Colonic mucosa (tissue), 4 donors: ENCODE measurements at places on chromosomes 2 and 18. TPM values are rescaled to one million over a fixed set of nuclear protein-coding genes. Genes with fewer than 3 reads are reported as not detected.
A peak's percentile ranks its signal among the peaks of the same experiment; 100 is the strongest.

The SKOR2 gene
- total RNA-seq = not detected

The IL1RL2 gene
- 2.8 TPM for total RNA-seq

The SOCS6 gene
- total RNA-seq = 34.2 TPM

The IL36B gene
- total RNA-seq = not detected

GRCh38 chr18:37355772-37356171 is 209.8 kb downstream of the CELF4 start:
- no peak overlapping the region for H3K27ac ChIP-seq
- no peaks in the 10 kb centered on the region for H3K36me3 ChIP-seq
- no peaks in the 10 kb centered on the region for H3K27me3 ChIP-seq
- no peaks in the 10 kb centered on the region for H3K4me1 ChIP-seq
- DNase-seq = no peak

DNA sequence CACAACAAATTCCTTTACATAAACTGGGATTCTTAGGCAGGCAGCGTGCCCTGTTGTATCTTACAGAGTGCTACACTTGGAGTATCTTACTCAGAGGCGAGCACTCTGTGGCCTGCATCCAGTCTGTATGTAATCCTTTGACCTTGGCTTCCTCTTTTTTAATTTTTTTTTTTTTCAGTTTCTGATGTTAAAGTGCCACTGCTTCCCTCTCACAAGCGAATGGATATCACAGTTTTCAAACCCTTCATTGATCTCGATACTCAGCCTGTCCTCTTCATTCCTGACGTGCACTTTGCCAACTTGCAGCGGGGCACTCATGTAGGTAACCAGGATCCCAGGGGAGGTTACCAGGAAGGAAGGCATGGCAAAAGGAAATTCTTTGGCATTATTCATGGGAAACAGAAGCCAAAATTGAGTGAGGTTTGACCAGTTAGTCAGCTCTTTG is 40.4 kb downstream of the GRHL1 start:
- no peak overlapping the region for H3K4me3 ChIP-seq
- no peaks in the 10 kb centered on the region for H3K36me3 ChIP-seq
- H3K27me3 ChIP-seq = no peaks in the 10 kb centered on the region

DNA sequence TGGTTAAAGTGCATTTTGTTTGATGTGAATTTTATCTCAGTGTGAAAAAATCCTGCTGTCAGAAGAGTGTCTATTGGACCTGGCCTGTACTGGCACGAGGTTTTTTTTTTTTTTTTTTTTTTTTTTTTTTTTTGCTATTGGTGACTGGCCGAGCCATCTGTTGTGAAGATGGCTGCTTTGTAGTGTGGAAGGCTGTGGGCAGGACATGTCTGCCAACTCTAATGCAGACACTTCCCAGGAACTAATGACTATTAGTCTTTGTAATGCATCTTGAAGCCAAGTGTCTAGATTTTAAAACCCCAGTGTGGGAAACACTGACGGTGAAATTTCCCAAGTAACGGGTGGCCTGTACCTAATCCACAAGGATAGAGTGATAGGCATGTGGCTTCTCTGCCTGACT is 34.3 kb downstream of the ZAP70 start:
- H3K27me3 ChIP-seq = no peaks in the 10 kb centered on the region
- no peaks in the 10 kb centered on the region for H3K4me1 ChIP-seq
- H3K27ac ChIP-seq = no peak overlapping the region

DNA sequence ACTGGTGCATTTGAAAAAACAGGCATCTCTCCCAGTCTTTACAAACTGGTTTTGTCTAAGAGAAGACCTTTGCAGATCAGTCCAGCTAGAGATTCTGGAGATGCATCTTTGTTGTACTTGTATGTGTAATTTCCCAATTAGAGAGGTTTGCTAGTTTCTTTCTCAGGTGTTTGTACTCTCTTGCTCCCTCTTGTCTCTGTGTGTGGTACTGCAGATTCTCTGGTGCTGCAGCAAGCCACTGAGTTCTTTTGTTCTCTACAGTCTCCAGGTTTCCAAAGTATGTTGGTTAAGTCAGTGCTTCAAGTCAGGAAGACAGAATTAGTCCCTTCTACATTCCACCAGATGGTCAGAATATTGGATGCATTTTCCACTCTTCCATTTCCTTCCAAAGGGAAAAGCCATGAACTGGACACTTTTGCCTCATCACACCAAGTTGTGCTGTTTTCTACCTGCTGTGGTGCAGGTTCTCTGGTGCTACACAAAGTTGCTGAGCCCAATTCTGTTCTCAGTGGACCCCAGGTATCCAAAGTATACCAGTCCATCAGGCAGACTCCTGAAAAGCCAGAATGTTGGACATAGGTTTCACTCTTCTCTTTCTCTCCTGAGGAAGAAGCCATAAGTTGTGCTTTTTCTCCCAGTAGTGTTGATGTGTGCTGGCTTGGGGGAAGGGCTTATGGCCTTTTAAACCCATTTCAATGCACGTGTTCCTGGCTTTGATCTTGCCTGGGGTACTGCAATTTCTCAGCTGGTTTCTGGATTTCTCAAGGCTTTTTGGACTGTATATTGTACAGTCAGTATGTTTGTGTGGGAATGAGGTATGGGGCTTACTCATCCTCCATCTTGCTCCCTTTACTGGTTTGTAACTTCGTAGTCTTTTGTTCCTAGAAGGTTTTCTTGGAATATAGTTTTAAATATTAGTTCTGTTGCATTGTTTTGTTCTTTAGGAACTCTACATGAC is 29.8 kb downstream of the EPC2 start:
- no peaks in the 10 kb centered on the region for H3K36me3 ChIP-seq
- H3K4me1 ChIP-seq = no peaks in the 10 kb centered on the region
- H3K27ac ChIP-seq = no peak overlapping the region
- H3K27me3 ChIP-seq = no peaks in the 10 kb centered on the region
- DNase-seq = peak; percentile 31

DNA sequence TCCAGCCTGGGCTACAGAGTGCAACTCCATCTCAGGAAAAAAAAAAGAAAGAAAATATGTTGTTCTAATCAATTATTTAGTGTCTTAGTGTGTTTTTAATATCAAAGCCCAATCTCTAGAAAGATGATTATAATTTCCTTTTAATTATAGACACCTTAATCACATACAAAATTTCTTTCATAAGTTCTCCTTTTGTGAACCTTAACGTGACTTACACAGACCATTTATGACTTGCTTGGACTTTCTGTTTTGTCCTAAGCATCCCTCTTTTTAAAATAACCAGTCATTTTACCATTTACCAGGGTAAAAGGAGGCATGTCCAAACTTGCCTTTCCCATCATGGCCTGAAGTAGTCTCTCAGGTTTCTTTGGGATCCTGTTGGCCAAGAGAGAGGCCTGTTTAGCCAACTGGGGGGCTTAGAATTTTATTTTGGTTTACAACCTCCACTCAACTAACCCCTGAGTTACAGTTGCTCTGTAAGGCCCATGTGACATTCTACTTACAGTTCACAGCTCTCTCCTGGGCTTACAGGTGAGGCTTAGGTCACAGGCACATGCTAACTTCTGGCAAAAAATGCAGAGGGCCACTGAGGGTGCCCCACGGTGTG is 23.9 kb upstream of the GPR155 start:
- no peak overlapping the region for H3K4me3 ChIP-seq
- no peaks in the 10 kb centered on the region for H3K27me3 ChIP-seq
- DNase-seq = no peak
- H3K27ac ChIP-seq = no peak overlapping the region
- no peaks in the 10 kb centered on the region for H3K36me3 ChIP-seq

- H3K4me3 ChIP-seq = no peak overlapping the region
- no peak overlapping the region for H3K27ac ChIP-seq
- no peaks in the 10 kb centered on the region for H3K27me3 ChIP-seq
- H3K36me3 ChIP-seq = no peaks in the 10 kb centered on the region
These were observed 14.6 kb downstream of the CLASP1 start for GRCh38 chr2:121634354-121635307.
